ENCODE measurements at places on chromosomes 2 and 18.

DNA sequence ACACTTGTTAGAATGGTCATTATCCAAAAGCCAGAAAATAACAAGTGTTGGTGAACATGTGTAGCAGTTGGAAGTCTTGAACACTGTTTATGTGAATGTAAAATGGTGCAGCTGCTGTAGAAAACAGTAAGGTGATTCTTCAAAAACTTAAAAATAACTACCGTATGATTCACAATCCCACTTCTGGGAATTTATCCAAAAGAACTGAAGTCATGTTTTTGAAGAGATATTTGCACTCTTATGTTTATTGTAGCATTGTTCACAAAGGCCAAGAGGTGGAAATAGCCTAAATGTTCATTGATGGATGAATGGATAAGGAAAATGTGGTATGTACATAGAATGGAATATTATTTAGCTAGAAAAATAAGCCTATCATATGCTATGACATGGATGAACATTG, 6.3 kb upstream of the SPP2 start:
- no peak for DNase-seq

GRCh38 chr2:232611559-232612218, 21.7 kb upstream of the EFHD1 start:
- DNase-seq = peak; percentile 73

- DNase-seq = peak; percentile 67
Measured at GRCh38 chr2:190088917-190089316, 26.4 kb upstream of the MSTN start.

- DNase-seq = peak; percentile 67
Measured at GRCh38 chr2:223889229-223889628, 51.8 kb upstream of the AP1S3 start.

- DNase-seq = no peak
Measured at GRCh38 chr2:237874585-237875161, 15.2 kb downstream of the RAMP1 start.

DNA sequence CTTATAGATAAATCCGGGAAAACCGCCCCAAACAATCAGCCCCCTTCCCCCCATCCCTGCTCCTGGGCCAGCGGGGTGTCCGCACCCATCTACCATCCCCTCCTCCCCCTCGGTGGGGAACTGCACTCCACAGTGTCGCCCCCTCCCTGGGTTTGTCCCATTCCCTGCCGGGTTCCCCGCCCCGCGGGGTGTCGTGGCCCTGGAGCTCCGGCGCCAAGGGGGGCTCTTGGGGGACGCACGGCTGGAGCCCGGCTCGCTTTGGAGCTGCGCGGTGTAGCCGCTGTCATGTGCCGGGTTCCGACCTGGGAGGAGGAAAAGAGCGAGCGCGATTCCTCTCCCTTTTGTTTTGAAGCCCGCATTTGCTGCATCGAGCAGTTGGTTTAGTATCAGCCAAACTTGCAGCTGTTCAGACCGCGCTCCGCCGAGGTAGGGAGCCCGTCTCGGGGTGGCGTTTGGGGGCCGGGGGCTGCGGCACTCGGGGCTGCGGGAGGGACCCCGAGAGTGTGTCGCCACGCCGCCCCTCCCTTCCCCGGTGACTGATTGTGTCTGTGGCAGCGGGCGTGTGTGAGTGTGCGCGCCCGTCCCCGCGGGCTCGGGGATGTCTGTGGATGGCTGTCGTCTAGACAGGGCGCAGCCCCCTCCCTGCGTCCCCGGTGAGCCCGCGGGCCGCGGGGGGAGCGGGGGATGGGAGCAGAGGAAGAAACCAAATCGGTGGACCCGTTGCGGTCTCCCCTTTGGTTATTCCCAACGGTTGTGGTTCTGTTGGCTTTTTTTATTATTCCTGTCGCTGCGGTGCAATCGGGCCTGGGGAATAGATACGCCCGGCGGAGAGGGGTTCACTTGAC, 797 bp downstream of the CTIF start:
- no peak for DNase-seq

DNA sequence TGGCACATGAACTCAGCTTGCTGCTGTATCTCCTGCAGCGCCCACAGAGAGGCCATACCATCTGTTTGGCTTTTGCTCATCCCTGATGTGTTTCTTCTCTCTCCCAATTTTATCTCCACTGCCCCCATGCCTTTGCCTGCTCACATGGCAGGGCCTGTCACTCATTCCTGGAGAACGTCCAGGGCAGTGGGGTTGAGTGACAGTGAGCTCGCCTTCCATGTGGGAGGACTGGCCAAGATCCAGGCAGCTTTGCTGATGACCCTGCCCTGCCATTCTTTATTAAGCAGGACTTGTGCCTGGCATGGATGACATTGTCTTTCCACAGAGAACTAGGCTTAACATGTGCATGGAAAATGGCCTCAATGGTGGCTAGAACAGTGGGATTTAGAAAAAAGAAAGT, 230.5 kb upstream of the THSD7B start:
- DNase-seq = no peak

- DNase-seq = peak; percentile 59
Measured at GRCh38 chr2:37585982-37586621, 85.3 kb downstream of the CDC42EP3 start.

- no peak for DNase-seq
Measured at GRCh38 chr2:63040586-63040985, 10.0 kb upstream of the OTX1 start.

- DNase-seq = no peak
Measured at GRCh38 chr2:109517118-109517889, 96.5 kb downstream of the SEPTIN10 start.

DNA sequence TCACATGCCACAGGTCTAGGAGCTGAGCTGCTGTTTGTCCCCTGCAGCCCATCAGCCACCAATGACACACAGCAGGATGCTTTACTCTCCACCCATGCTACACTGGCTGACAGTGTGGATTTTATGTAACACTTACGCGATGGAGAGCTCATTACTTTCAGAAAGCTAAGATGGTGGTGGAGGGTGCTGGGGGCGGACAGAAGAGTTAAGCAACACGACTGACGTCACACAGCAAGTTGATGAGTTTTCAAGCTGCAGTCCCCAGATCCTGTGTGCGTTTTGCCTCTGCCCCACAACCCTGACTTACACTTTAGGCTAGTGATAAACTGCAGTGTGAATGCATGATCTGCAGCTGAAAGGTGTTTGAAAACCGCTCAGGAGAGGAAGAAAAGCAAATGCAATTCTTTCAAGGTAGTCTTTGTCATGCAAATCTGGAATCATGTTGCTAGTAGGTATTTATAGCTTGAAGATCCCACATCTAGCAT, 42.4 kb downstream of the MRPS5 start:
- no peak for DNase-seq

DNA sequence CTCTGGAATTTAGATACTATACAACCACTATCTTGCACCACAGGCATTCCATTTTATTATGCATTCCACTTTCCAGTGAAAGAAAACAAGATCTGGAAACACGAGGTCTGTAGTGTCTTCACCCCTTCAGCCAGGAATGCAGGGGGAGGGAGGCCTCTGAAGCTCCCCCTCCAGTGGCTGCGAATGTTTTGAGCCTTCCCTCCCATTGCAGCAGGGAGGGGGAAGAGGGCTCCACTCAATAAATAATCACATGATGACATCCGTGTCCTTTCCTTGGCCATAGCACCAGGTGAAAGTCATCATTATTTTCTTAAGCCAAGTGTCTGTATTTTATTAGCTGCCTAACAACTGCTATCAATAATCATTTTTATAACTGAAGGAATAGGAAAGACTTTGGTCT, 38.6 kb downstream of the ALPK2 start:
- DNase-seq = no peak

DNA sequence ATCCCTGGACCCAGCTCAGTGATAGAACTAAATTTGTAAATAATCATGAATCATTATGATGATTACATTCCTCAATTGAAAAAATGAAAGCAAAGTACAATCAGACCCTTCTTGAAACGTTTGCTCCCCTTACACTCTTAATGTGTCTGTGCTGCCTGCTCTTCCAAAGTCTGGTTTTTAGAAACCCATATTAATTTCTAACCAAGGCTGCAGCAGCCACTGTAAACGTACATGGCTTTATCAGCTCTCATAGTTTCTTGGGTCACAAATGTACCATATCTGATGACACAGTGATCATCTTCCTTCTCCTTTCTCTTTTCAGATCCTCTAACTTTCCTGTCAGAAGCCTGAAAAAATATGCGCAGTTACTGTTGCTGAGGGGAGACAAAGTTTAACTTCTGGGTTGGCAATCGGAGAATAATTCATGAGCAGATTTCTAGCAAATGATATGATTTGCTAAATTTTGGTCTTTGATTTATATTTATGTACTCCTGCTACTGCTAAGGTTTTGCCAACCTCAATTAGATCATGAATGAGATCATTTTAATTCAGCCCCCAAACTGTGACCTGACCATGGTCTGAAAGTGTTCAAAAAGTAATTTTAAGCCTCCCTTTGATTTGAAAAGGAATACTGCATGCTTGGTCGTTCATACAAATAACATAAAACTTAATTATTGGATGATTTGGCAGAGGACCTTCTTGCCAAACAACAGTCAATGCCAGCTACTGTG, 12.3 kb downstream of the ZEB2 start:
- no peak for DNase-seq

- no peak for DNase-seq
Measured at GRCh38 chr2:54595161-54595803, 128.2 kb upstream of the EML6 start.

GRCh38 chr2:62817348-62817747, 111.8 kb downstream of the EHBP1 start:
- no peak for DNase-seq

DNA sequence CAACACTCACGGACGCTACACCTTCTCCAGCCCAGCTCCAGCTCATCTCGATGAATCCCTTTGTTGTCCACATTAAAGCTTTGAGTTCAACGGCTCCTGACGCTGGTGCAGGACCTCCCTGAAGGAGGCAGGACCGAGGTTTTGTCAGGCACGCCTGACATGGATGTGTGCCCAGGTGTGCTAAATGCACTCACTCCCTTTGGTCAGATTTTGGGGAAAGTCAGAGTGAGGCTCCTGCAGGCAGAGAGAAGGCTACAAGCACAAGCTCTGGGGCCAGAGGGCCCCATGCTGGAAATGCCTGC, 78.6 kb downstream of the NDUFA10 start:
- DNase-seq = no peak

DNA sequence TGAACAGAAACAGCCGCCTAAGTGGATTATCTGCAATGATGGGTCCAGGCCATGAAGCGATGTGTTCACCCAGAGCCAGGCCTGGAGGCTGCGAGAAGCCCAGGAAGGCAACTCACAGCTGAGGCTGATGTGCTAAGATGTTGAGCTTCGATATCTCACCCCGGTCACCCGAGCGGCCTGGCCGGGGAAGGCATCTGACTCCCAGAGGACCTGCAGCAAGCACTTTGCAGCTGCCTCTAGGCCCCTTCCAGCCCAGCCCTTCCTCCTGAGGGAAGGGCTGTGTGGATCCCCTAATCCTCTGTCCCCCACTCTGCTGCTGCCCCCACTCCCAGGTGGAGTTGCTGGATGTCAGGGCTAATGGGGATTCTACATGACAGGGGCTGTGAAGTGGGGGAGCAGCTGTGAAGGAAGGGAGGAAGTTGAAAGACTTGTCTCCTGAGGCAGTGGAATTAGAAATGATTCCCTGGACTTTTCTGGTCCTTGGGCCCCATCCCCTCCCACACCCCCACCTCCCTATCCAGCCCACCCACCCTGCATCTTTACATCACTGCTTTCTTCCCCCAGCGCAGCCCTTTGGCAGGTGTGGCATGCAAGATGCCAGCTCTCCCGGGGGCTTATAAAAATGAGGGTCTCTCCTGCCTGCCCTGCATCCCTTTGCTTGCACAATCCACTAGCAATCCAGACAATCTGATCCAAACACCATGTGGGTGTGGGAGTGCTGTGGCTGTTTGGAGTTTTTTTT, 4.3 kb downstream of the ATP6V1B1 start:
- DNase-seq = no peak

DNA sequence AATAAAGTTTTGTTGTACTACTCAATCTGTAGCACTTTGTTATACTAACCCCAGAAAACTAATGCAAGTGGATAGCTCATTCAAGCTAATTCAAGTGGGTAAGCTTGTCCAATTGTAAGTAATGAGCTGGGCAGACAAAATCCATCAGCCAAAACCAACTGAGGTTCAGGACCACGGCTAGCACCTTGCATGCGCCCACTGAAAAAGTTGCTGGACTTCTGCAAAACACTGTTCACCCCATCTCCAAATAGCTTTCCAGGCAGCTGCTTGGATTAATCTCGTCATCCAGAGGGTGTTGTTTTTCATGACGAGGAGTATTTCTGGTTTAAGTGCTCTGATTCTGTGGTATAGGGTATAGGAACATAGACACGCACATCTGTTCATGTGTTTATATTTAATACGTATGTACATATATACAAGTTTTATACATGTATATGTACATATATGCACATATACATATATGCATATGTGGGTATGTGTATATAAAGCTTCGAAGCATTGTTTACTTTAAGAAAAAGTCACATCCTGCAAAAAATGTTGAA, 307.5 kb downstream of the GALR1 start:
- DNase-seq = no peak

DNA sequence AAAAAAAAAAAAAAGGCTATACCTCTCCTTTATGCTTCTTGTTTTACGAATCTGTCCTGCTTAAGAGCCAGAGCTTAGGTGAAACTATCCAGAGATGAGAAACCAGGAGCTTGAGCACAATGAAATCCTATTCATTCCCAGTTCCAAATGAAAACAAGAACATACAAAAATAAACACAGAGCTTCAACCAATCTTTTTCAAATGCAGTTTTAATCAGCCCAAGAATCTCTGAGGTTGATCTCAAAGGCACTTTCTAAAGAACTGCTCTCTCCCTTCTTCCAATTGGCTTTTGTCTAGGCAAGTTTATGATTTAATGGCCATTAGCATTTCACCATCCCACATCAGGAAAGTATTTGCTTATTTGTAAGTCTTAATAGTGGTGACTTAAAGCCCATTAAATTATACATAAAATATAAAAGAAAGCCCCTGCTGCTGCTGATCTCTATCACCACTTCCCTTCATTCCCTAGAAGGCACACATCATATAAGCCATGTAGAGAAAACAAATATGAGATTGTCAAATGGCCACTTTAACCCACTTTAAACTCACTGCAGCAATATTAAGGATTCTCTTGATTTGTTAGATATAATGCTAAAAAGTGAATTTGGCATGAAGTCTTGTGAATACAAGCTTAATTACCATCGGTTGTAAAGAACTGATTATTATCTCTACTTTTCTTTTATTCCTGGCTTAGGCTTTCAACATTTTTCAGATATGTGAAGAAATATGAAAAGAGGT, 29.3 kb upstream of the SCN9A start:
- DNase-seq = no peak

DNA sequence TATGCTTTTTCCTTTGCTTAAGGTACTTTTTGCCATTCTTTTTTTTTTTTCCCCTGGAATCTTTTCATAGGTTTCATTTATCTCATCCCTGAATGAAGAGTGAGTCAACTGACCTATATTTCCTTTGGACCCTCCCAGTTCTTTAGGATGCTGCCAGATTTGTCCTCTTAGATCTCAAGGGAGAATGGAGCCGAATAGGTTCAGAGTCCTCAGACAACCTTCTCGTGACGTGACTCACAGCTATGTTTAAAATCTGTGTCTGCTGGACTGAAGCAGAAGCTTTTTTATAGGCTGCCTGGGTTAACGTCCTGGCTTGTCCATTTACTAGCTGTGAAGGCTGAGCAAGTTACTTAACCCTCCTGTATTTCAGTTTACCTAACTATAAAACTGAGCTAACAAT, 358.6 kb downstream of the DLGAP1 start:
- no peak for DNase-seq

Data from inflammatory macrophage treated with lipopolysaccharide for 1 hour (primary cell).